ENCODE measurements at places on chromosomes 6 and 20.

- peak; percentile 85 for DNase-seq
Measured at GRCh38 chr6:106530502-106530901, 98.8 kb downstream of the RTN4IP1 start.

DNA sequence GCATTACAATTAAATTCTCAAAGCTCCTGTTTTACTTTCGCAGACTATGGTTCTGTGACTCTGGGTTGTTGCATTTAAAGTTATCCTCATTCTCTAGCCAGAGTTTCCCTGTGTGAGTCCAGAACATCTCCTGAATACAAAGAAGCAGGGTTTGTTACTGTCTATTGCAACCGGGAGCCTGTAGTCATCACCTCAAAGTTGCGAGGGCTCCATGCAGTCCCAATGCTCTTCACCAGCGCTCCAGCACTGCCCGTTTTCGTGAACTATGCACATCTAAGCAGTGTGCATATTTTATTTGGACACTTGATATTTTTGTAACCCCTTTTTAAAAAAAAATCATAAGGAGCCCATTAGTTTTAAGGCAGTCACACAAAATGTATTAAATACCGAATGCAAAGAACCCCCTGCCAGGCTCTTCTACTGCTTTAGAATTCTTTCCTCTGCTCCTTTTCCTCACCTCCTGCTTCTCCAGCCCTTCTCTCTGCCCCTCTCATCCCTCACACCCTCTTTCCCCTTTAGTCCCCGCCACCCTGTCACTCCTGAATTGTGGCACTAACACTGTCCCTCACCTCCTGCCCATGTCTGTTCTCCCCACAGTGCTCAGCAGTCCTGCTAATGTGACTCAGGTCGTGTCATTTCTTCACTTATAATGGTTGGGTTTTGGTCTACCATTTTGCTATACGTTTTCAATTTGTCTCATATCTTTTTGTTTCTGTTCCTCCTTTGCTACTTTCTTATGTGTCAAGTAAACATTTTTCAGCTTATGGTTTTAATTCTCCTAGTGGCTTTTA lies 1.1 kb upstream of the HLA-C start:
- no peak for DNase-seq

DNA sequence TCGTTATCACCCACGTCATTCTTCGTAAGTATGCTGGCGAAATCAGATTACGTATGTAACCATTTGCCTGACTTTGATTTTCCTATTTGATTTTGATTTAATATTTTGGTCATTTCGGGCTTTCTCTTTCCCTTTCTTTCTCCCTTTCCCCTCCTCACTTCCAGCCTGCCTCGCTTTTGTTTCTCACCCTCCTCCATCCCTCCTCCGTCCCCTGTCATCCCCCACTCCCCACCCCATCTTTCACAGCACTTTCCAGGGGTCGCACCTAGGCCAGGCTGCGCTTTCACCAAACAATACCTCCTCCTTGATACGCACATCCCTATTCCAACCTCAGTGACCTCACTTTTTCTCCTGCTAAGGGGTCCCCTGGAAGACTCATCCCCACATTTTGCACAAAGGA lies 194.6 kb upstream of the SNX9 start:
- no peak for DNase-seq

GRCh38 chr20:3106658-3107463 lies 22.3 kb upstream of the AVP start:
- DNase-seq, result no peak

DNA sequence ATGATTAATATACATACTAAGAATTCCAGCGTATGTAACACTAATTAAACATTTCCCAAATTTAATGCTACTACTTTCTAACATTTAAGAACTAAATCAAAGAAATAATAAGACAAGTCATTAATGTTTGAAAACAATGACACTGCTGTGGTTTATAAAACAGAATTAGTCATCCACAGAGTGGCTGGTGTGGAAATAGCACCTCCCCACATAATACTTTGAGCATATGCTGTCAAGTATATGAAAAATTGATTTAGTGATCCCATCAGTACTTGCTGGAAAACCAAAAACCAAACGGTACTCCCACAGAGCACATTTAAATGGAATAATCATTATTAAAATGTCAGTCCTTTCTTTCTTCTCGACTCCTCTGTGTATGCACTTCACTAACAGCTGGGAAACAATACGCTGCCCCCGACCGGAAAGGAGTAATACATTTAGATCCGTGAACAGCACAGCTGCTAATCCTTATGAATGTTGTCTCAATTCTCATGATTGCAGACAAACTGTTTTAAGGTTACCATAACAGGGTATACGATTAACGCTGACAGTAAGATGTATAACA lies 78.4 kb downstream of the PREP start:
- DNase-seq, result peak; percentile 41

DNA sequence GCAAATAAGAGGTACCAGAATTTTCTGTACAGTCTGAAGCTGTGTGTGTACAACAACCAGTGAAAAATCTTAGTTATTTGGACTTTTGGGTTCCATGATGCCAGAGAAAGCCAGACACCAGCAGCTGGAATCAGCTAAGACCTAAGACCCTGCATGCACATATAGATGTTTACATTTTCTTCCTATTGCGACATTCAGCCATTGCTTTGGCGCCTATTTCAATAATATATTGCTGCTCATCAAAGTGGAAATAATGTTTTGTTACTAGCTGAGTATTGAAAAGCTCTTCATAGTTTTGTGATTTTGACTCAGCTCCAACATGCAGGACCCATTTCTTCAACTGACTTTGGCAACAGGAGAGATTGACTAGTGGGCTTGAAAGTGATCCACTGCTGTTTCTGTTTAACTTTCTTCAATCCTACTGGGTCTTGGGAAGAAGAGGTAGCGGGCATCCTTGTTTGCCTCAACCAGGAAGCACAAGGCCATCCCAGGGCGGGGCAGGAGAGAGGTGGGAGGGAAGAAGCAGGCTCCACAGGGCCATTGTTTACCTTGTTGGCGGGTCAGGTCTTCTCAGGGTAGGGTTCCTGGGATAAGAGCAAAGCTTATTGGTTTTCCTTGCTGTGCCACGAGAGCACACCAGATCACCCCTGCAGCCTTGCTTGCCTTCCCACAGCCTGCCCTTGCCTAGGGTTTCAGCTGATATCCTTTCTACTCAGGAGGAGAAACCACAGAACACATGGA lies 101.3 kb upstream of the ESR1 start:
- DNase-seq, result no peak

DNA sequence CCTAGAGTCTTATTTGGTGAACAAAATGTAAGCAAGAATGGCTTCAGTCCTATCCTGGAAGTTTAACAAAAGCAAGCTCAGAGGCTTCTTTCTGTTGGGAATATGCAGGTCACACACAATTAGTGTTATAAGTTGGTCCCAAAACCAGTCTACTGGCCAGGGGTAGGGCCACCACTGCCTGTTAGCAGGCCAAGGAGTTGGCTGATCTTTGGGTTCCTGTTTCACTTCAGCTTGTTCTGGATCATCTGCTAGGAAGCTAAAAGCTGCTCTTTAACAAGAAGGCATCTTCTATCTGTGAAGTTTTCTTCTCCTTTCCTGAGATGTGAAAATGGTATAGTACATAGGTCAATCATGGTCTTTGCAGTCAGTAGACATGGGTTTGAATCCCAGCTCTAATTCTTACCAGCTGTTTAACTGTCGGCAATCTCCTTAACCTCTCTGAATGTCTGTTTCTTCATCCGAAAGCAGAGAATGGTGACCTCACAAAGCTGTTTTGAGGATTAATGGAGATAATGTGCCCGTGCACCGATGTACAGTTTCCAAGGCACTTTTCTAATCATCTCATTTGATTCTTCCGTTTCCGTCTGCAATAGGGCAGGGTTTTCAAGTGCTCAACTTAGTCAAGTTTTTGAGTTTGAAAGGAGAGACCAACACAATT lies 271.2 kb upstream of the TAB2 start:
- no peak for DNase-seq

DNA sequence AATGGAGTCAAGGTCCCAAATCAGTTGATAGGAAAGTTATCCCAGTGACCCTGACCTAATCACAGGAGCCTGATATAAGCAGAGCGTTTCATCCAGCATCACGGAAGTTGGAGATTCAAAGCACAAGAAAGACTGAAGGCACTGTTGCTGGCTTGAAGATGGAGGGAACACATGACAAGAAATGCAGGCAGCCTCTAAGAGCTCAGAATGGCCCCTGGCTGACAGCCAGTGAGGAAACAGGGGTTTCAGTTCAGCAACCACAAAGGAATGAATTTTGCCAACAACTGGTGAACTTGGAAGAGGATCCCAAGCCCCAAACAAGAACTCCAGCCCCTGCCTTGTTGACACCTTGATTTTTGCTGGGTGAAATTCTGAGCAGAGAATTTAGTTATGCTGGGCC lies 778.5 kb downstream of the MAFB start:
- DNase-seq, result no peak

- DNase-seq, result peak; percentile 56
Measured at GRCh38 chr20:51650685-51651134, 108.2 kb upstream of the NFATC2 start.

GRCh38 chr6:166705069-166705468 lies 78.0 kb upstream of the RPS6KA2 start:
- peak; percentile 36 for DNase-seq

GRCh38 chr6:120894077-120894476 lies 440.2 kb downstream of the TBC1D32 start:
- DNase-seq, result no peak

DNA sequence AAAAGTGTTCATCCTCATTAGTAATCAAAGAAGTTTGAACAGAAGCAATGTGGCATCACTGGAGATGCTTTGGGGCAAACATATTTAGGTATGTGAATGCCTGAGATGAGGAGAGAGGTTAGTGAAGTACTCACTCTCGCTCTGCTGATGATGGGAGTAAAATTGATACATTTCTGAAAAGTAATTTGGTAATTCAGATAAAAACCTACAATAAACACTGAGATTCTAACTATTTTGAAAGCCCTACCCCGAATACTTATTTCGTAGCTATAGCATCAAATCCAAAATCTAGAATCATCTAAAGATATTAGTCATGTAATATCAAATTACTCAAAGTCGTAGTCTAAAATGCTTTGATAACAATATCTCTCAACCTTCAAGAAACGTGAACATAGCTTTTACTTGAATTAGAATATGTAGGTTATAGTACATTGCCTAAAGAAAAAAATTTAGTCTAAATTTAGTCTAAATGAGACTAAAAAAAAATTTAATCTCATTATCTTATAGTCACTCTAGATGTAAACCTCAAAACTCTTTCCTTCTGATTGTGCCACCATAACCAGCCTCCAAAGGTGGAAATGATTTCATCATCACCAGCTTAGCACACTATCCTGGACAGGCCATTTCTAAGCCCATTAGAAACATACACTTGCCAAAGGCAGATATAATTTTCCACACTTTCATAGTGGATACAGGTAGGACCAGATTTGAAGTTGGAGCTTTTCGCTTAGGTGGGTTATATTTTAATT lies 232.5 kb upstream of the TAB2 start:
- DNase-seq, result no peak

DNA sequence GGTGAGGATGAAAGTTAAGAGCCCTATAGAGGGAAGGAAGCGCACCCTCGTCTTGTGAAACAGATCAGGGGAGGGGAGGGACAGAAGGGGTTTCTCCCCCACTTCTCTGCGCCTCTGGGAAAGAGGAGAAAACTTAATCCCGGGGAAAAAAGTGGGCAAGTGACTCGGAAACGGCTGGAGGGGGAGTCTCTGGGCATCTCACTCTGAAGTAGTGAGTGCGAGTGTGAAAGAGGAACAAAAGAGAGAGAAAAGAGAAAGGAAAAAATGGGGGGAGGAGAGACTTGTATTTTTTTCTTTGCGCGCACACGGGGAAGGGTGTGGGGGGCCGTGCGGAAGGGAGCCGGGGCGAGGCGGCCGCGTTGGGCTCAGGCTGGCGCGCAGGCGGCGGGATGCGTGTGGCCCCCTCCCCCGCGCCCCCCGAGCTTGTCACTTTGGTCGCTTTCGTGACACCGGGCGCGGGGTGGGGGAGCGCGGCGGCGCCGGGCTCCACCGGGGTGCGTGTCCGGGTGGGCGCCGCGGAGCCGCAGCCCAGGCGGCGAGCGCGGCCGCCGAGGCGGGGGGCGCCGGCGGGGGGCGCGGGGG lies 454 bp downstream of the L3MBTL3 start:
- peak; percentile 13 for DNase-seq

DNA sequence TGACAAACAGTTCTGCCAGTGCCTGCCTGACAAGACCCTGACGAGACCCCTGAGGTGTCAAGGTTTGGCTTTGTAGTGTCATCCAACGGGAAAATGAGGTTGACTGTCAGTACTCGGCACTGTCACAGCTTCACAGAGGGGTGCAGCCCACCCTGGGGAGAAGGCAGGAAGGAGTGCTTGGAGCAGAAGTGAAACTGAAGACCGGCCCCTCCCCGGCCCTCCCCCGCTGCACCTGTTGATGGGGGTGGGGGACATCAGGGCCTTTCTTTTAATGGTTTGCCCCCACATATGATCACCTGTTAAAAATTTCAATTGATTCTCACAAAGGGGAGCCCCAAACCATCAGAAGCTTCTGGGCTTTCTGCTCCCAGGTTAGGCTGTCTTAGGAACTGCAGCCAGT lies 6.8 kb downstream of the PMEPA1 start:
- no peak for DNase-seq

DNA sequence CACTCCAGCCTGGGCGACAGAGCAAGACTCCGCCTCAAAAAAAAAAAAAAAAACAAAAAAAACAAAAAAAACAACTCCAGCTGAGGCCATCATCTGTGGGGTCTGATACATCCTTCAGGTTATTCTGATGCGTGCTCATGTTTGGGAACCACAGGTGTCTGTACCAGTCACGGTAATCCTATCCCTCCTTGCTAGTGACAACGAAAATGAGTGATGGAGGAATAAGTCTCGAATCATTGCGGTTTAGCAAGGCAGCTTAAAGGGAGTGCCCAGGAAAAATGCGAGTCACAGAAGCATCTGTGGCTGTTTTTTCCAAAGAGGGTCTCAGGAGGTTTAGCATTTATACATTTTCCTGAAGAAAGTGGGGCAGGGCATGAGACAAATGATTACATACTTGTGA lies 48.8 kb downstream of the MCUR1 start:
- DNase-seq, result peak; percentile 59

- DNase-seq, result no peak
Measured at GRCh38 chr6:106106276-106107042, 20.3 kb downstream of the PRDM1 start.

GRCh38 chr6:33724102-33725023 lies 12.9 kb upstream of the UQCC2 start:
- no peak for DNase-seq

DNA sequence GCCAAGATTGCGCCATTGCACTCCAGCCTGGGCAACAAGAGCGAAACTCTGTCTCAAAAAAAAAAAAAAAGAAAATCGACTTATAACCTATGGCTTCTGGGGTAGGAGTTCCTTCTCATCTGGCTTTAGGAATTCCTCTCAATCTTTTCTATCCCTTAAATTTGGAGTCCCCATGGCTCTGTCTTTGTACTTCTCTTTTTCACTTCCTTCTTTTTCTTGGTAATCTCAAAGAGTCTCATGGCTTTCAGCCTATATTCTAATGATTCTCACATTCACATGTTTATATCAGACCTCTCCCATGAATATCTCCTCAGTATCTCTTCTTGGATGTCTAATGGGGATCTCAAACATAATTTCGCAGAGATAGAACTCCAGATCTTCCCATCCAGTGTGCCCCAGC lies 42.8 kb upstream of the RALGAPA2 start:
- DNase-seq, result no peak

- DNase-seq, result no peak
Measured at GRCh38 chr6:19838442-19839236, 1.5 kb downstream of the ID4 start.

Measured in fibroblast of mammary gland (primary cell).